ENCODE measurements at places on chromosomes 16 and 17.
A peak's percentile ranks its signal among the peaks of the same experiment; 100 is the strongest.

GRCh38 chr17:15414532-15415306, 52.7 kb downstream of the CDRT4 start:
- no peak for DNase-seq

DNA sequence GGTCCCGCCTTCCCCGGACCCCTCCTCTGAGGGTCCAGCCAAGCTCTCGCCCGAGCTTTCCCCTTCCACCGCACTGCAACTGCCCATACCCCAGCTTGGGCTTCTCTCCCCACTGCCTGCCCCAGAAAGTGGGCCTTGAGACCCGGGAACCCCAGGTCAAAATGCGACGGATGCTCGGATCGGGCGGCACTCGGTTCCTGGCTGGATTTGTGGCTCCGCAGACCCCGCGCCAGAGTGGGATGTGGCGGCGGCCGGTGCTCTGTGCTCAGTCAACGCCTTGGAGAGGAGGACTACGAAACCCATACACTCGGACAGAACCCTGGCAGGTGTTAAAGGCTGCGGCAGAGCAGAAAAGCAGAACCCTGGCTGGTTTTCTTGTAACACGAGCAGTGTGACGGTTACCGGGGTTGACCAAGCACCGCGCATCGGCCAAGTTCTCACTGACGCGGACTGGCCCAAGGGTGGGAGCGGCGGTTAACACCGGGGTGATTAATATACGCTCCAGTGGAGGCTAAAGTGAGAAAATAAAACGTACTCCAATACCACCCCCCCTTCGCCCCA, 885 bp upstream of the SLFN13 start:
- DNase-seq = peak; percentile 41

DNA sequence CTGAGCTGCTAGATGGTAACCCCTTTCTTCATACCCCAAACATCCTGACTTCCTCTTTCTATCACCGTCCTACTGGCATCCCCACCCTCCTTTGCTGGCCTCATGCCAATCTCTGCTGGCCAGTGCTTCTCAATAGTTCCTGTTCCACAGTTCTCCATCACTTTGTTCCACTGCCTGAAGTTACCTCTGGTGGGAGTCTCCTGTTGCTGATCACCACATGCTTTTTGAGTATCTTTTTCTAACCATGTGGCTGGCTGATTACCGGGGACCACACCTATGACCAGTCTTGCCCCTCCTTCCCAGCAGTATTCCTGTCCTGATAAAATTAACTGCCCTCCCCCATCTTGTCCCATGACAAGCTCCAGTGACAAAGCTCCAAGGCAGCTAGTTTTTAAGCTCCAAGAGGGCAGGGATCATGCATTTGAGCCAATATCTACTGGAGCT, 380.4 kb upstream of the CCL2 start:
- no peak for DNase-seq

DNA sequence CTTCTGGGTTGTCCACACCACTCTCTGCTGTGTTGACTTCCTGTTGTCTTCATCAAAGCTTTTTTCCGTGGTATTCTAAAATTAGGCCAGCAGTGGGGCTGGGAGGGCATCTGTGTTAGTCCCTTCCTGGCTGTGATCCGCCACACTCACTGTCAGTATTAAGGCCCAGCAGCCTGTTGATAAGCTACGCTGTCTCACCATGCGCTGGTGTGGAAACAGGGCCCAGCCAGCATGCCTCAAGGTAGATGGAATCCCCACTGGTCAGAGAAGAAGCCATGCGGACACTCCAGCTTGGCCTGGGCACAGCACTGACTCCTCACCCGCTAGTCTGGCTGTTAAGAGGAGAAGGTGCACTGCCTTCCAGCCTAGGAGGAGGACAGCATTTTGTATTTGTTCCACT, 11.4 kb downstream of the CDR2L start:
- DNase-seq = no peak

GRCh38 chr16:58821886-58822285, 87.8 kb upstream of the GOT2 start:
- no peak for DNase-seq
